Prostate gland (tissue), 2 donors: ENCODE measurements at places on chromosomes 12 and 14. TPM values are rescaled to one million over a fixed set of nuclear protein-coding genes. Genes with fewer than 3 reads are reported as not detected.

GRCh38 chr14:37198273-37198598 is 499 bp downstream of the MIPOL1 start:
- no peak for DNase-seq

CCDC63 gene
- not detected for total RNA-seq

GRCh38 chr12:104480826-104481440 is 24.2 kb downstream of the CHST11 start:
- DNase-seq = no peak

PRR4 gene
- 7.9 TPM for total RNA-seq

GRCh38 chr12:80513211-80513610 is 69.2 kb downstream of the PTPRQ start:
- DNase-seq = no peak
